Activated CD4-positive, alpha-beta T cell treated with anti-CD3 and anti-CD28 coated beads for 36 hours (primary cell): ENCODE measurements at places on chromosomes 1 and 21. TPM values are rescaled to one million over a fixed set of nuclear protein-coding genes. Genes with fewer than 3 reads are reported as not detected.

DNA sequence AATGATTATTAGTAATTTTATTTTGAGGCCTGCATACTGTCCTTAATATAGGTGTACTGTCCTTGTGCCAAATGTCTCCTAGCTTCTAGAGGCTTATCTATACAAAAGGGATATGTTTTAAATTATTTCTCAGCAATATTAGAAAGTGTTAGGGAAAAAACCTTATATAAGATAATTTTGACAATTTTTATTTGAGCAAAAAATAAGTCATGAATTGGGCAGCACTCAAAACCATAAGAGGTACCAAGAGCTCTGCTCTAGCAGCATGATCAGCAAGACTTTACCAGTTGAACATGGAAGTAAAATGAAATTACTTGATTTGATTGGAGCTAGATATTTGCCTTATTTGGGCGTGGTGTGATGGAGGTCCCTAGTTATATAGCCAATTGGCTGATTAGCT lies 157.1 kb downstream of the PTBP2 start:
- DNase-seq, result no peak

DNA sequence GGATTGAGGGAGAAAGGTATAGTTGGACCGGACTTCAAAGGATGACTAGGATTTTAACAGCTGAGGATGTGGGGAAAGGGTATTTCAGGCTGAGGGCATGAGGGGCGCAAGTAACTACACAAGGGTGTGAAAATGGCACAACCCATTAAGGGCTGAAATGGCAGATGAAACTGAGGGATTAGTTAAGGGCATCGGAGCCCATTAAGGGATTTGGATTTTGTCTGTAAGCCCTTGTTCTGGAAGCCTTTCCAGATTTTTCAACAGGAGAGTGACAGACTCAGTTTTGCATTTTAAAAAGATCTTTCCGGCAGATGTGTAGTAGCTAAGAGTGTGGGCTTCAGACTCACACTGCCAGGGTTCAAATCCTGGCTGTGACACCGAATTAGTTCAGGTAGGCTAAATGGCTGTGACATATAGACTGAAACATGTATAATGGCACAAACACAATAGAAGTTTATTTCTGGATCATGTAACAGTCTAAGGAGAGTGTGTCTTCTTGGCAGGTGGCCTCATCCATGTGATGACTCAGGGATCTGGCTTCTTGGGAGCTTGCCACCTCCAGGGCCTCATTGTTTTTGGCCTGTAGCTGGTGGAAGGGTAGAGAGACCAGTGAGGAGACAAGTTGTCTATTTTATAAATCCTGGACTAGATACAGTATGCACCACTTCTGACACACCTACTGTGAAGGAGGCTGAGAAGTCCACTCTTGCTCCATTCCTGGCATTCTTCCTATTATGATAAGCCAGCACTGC lies 49.6 kb downstream of the UBE2T start:
- no peak for DNase-seq

DNA sequence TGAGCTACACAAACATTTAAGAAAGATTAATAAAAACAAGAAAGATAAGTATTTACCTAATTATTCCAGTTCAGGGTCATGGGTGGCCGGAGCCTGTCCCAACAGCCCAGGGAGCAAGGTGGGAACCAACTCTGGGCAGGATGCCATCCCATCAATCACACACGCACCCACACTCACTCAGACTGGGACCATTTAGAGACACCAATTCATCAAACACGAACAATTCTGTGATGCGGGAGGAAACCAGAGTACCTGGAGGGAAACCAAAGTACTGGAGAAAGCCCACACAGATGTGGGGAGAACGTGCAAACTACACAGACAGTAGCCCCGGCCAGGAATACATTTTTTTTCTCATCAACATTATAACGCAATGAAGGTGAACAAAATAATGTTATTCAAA lies 16.2 kb downstream of the WASF2 start:
- peak; percentile 27 for DNase-seq

DNA sequence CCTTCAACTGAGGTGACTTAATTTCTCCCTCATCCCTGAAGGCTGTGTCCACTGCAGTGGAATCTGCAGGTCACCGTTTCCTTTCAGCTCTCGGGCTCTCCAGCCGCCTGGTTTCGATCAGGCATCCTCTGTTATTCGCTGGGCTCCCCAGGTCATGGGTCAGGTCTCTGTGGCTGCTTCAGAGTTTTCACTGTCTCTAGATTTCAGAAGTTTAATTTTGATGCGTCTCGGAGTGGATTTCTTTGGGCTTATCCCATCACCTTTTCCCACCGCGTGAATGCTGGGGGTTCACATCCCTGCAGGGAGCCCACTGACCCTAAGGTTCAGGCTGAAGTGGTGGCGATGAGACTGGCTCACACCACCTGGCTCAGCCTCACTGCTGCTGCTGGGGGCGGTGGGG lies 3.3 kb downstream of the ACTRT2 start:
- DNase-seq, result no peak

- no peak for DNase-seq
Observed at GRCh38 chr1:152699746-152700145, 1.6 kb downstream of the LCE2A start.

DNA sequence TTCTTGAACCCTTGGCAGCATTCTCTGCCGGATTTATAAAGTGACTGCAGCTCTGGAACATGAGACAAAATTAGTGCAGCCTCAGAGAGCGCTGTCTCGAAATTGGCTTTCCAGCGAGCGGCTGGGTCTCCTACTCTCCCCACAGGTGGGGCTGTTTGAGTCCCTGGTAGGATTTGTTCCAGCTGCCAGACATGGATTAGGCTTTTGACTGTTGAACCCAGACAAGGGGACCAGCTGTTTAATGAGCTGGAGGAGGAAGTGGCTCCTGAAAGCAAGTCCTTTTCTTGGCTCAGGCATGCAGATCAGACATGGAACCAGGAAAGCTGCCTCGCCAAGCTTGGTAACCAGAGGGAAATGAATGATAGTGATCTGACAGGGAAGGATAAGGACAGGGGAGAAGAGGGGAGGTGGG lies 69.6 kb downstream of the UBIAD1 start:
- DNase-seq, result no peak

DNA sequence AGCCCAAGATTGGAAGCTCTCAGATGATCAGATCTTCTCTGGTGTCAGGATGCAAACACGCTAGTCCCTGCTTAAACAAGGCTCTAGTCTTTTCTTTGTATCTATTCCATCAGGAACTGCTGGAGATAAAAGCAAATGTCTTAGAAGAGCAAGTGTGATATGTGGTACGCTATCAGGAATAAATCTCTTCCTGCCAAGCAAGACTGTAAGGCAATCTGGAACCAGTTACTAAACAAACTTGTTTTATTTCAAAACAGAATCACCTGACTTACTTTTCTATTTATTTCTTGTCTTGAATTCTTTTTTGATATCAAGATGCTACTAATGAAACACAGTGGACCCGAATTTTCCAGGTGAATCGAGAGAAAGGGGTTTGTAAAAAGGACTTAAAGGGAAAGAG lies 139.9 kb upstream of the ZNF644 start:
- DNase-seq, result no peak

DNA sequence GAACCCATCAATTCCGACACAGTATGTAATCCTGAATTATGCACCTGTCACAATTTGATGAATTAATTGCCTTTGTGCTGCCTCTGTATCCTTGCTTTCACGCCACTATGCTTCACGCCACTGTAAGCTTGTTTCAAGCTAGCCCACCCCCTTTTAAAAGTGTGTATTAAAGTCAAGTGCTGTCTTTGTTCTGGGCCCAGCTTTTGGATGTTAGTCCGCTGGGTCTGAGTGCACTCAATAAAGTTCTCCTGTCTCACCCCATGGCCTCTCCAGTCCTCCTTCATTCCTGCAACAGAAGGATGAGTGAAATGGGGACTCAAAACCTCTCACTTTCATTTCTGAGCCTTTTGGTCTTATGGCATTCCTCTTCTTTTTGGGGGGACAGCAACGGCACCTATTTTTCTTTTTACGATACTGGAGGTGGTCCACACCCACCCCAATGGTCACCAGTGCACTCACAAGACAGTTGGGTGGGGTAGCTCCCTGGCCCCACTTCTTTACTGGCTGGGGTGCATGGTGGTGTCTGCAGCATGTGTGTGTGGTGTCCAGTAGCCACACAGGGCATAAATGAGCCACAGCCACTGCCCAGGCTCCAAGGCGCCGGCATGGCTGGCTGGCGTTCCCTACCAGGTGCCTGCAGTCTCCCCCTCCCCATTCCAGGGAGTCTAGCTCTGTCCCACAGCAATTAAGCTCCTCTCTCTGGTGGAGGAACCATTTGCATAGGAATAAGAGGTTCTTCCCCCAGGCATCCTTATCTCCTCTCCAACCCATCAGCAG lies 1.8 kb downstream of the THEM4 start:
- peak; percentile 35 for DNase-seq

DNA sequence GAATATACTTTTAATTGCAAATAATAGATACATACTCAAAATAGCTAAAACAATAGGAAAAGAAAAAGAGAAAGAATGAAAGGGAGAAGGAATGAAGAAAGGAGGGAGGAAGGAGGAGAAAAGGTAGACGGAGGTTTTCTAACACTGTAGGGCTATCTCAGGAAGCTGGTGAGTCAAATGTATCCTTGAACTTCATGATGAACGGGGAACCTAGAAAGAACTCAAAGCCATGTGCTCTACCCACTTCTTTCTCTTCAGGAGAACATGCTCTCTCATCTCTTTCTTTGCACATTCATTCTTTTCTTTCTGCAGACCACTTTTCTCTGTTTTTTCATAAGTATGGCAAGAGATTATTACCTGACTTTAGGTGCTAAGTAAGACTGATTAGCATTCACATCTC lies 37.3 kb upstream of the ZNF644 start:
- no peak for DNase-seq

GRCh38 chr1:151259351-151259750 lies 4.8 kb downstream of the PSMD4 start:
- DNase-seq, result no peak

DNA sequence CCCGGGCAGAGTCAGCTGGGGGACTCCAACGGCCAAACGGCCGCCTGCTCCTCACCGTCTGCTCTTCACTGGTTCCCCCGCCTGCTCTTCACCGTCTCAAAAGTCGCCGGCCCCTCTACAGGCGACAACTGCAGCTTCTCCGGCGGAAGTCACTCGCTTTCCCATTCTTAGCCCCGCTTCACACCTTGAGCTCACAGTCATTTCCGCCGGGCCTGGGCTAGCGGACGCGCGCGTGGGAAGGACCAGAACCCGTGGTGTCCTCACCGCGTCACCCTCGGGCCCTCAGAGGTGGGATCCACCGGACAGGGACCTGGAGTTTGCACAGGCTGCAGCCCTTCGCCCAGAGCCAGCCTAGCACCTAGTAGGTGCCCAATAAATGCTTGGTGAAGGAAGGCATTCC lies 27.9 kb upstream of the HJV start:
- no peak for DNase-seq

GRCh38 chr1:31869449-31869848 lies 53.6 kb upstream of the SPOCD1 start:
- DNase-seq, result no peak

- no peak for DNase-seq
Observed at GRCh38 chr1:178275049-178275448, 181.1 kb downstream of the RASAL2 start.

DNA sequence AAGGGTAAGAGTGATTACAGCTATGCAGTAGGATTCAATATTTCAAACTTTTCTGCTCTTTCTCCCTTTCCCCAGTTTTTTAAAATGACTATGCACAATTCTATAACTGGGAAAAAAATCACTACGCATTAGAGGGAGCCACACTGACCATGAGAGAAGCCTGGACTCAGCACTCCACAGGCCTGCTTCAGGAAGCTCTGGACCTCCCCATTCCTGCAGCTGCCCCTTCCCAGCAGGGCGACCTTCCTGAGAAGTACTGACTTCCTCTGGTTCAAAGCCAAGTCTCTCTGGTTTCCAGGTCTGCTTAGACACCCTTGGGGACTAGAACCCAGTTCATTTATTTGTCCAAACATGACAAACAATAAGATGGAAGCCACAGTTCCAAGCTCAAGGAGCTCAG lies 42.0 kb upstream of the CLSTN1 start:
- no peak for DNase-seq

GRCh38 chr1:16608838-16609560 lies 4.4 kb downstream of the NBPF1 start:
- DNase-seq, result no peak

DNA sequence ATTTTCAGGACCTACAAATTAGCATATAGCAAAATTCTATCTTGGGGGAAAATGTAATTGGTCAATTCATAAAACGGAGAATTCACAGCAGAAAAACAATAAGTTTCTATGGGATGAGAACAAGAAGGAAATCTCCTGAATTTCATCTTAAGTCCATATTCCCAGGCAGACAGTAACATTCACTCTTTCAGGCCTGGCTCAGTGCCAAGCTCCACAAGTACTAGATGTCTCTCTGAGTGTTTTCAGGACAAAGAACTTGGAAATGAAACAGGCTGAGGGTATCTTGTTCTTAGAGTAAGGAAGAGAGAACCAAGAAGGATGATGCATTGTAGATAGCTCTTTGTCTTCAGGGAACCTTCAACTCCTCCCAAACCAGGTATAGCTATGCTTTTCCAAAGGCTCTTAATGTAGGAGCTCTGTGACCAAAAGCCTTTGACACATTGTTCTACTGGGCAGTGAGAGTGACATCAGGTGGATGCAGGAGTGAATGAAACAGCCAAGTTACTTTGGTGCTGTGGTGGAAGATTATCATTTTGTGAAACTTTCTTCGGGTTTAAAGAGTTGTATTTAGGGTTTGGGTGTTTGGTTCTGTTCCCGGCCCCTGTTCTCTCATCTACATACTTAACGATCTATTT lies 298.3 kb downstream of the GPATCH2 start:
- DNase-seq, result no peak

- no peak for DNase-seq
Observed at GRCh38 chr21:33767236-33767635, 124.9 kb downstream of the ITSN1 start.

DNA sequence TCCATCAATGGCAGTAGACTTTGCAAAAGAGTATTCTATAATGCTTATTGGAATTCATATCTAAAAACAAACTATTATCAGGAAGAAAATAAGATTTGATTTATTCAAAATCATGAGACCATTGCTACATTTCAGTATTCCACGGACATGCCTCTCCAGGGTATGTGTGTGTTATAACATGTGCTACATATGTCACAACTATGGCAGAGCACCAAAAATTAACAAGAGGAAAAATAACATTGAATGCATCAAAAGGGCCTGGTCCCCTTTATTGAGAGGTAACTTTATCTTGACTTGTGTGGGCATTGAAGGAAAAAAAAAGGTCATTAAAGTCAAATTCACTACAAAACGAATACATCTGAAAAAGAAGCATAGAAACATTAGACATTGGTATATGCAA lies 22.6 kb upstream of the LRRC8B start:
- no peak for DNase-seq

LCE1E gene
- not detected for total RNA-seq

KDF1 gene
- 0.30 TPM for total RNA-seq

DNASE2B gene
- not detected for total RNA-seq

HSD3B1 gene
- total RNA-seq, result not detected

ZNF697 gene
- 0.50 TPM for total RNA-seq

CEPT1 gene
- total RNA-seq, result 34.7 TPM

TMEM269 gene
- total RNA-seq, result 0.48 TPM

VHLL gene
- total RNA-seq, result 0.28 TPM

UTS2 gene
- not detected for total RNA-seq

HSD11B1 gene
- total RNA-seq, result 4.5 TPM

CFHR3 gene
- total RNA-seq, result not detected
